Stimulated activated naive CD8-positive, alpha-beta T cell treated with anti-CD3 and anti-CD28 coated beads, Interleukin-15, amount 100 ng/mL, for 72 hours (primary cell): ENCODE measurements at places on chromosomes 6 and 20.

DNA sequence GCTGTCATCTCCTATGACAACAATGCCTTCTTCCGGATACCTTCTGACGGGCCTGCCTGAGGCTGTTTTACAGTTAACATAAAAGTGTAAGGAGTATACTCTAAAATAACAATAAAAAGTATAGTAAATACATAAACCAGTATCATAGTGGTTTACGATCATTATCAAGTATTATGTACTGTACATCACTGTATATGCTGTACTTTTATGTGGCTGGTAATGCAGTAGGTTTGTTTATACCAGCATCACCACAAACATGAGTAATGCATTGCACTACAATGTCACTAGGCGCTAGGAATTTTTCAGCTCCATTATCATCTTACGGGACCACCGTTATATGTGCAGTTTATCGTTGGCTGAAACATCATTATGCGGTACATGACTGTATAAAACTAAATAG is 76.5 kb downstream of the VEGFA start:
- DNase-seq: no peak

DNA sequence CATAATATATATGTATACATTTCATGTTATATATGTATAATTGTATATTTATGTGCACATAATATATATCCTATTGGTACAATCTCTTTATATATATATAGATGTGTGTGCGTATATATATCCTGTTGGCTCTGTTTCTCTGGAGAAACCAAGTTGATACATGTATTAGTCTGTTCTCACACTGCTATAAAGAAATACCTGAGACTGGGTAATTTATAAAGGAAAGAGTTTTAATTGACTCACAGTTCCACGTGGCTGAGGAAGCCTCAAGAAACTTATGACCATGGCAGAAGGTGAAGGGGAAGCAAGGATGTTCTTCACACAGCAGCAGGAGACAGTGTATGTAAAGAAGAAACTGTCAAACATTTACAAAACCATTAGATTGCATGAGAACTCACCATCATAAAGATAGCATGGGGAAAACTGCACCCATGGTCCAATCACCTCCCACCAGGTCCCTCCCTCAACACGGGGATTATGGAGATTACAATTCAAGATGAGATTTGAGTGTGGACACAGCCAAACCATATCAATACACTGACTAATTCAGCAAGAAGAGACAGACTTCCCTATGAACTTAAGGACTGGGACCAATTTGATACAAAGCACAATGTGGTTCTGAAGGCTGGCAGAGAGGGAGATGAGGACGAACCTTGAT is 14.0 kb downstream of the CST3 start:
- no peak for DNase-seq

GRCh38 chr6:33786736-33787135 is 2.2 kb downstream of the LEMD2 start:
- no peak for DNase-seq

DNA sequence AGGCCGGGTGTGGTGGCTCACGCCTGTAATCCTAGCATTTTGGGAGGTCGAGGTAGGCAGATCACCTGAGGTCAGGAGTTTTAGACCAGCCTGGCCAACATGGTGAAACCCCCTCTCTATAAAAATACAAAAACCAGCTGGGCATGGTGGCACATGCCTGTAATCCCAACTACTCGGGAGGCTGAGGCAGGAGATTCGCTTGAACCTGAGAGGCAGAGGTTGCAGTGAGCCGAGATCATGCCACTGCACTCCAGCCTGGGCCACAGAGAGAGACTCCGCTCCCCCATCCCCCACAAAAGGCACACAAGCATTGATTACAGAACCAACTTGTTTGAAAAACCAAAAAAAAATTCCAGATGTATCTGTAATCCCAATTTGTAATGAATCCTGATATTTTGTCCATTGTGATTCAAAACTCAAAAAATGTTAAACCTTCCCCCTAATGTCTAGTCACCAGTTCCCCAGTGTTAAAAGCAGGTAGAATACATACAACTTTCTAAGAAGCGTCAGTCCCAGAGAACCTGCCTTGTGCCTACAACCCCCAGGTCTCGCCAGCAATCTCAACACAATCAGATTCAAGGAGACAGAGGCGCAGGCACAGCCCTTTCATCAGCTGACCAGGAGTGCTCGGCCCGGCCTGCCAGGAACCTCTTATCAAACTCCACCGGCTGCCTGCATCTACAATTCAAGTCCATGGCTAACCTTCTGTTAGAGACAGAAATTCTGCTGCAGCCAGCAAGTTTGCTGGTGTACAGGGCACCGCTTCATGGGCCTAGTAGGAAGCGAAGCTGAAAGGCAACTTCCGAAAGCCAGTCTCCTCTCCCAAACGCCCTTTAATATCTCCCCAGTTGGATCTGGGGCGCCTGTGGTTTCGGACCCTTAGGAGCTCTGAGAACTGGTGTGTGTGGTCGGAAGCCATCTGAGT is 2.1 kb downstream of the EZR start:
- DNase-seq: no peak
